Progenitor cell of endocrine pancreas (in vitro differentiated cells): ENCODE measurements at places on chromosomes 12 and 14.

- no peak for DNase-seq
These were observed 28.1 kb upstream of the GPATCH2L start for GRCh38 chr14:76123426-76124225.

DNA sequence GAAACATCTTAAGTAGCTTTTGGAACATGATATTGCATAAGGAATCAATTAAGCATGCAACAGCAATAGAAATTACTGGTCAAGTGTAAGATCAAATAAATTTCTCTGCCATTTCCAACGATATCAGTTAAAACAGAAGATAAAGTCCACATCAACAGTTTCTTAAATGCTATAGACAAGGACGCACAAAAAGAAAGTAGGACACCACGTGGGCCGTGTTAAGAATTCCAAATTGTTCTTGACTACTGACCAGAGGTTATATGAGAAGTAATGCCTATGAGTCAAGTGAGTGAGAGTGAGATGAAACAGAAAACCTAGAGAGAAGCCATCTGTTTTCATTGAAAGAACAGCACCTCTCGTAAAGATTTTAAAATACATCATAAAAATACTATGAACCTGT is 318.2 kb downstream of the TMEM117 start:
- no peak for DNase-seq

DNA sequence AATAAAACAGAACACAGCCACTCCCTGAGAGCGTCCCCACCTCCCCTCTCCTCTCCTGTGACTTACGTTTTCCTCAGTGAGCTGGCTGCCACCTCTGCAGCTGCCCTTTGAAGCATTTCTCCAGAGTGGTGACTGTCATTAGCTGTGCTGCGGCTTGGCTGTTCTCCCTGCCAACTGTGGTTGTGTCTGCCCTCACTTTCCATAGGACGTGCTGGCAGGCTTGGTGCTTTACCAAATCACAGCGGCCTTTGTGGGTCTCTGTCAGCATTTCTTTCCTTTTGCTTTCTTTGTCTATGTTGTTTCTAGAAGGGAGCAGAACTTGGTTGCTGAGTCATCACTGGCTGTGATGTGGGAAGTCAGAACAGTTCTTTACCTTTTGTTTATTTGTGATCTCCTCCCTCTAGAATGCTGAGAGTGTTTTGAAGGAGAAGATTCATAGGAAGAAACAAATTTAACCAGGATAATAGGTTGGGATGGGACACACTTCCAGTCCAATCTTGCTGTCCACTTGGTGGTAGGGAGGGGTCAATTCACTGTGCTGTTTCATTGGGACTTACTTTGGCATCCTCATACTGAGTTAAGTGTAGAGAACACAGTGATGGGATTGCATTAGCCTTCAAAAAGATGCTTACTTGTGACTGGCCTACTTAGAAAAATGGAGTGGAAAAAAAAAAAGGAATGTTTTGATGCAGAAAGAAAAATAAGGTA is 88.2 kb downstream of the TMX1 start:
- no peak for DNase-seq

DNA sequence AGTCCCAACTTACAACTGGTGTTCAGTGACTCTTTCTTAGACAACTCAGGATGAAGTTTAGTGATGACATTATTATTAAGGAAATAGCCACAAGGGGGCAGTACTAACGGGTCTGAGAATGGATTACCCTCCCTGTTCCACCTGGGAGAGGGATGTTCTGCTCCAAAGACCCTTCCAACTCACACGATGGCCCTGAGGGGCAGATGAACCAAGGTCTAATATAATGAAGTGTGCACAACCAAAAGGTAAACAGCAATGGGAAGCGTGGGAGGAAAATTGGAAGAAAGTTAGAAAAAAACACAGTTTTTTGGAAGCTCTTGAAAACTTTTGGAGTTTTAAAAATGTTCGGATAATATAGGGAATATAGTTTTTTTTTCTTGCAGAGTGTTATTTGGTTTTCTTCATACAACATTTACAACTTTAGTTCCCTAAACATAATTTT is 24.0 kb downstream of the FGF6 start:
- DNase-seq: no peak

DNA sequence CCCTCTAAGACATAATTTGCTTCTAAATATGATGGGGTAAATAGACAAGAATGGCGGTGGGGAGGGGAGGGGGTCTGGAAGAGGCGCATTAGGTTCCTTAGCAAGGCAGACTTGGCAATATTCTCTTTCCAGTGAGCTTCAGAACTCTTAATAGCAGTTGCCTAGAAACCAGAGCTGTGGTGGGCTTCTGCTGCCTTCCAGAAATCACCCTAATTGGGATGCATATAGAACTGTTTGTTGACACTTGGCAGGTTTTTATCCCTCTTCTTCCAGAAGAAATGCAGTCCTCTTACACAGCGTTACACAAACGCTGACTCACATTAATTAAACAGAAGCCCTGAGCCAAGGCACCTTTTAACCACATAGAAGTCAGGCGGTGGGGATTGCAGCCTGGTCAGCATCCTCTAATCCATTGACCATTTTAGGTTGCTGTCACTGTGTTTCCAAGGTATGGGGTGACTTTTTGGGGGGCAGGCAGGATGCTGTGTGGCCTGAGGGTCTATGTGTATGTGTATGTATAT is 114.1 kb downstream of the CCDC60 start:
- no peak for DNase-seq

- DNase-seq: no peak
These were observed 18.6 kb downstream of the ISCA2 start for GRCh38 chr14:74511966-74512830.
